ENCODE measurements at places on chromosomes 16 and 17.
A peak's percentile ranks its signal among the peaks of the same experiment; 100 is the strongest.

DNA sequence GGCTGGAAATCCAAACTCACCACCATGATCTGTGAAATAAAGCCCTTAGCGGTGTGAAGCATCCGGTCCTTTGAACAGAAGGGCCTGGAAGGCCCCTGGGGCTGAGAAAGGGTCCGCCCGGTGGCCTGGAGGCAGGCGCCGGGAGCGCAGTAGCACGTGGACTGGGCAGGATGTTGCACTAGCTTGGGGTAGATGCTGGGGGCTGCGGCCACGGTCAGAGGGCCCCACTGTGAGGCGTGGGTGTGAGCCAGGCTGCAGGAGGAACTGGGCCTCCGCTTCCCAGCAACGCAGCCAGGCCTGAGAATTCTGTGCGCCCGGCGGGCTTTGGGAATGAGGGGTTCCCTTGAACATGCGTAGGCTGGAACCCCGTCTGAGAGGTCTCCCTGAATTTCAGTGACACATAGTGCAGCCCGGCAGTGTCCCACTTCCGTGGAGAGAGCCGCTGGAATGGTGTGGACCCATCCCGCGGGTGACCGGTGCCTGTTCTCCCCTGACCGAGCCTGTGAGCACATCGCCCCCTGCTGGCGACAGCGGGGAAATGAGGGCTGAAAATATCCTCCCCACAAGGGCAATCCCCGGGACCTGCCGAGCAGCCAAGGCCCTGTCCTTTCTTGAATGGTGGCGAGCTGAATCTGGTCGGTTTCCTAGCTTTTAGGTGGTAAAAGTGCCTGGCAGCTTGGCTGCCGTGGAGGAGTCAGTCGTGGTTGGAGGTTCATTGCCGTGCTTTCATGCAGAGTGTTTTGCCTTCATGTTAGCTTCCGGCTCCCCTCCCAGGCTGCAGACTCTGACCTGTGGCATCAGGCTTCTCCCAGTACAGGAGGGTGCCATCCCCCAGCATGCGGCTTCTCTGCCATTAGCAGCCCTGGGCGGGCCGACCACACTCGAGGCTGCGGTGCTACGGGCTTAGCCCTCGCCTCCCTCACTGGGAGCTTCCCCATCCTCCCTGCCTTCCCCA lies 43.8 kb downstream of the DNAJA2 start:
- DNase-seq: peak; percentile 31

DNA sequence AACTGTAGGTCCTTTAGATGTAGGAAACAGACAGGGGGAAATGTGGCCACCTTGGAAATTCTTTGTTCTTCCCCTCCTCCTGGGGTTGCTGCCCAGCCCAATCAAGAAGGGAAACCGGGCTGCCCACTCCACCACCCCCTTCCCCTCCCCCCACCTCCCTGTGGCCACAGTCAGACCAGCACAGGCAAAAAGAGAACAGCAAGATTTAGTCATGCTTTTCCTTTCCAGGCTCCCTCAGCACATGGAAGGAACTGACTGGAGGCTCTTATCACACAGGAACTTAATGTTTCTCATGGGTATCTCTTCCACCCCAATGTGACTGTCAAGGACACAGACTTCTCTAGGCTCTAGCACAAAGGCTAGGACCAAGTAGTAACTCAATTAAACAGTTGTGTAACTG lies 3.0 kb upstream of the CCL1 start:
- no peak for DNase-seq

- DNase-seq: peak; percentile 77
Measured at GRCh38 chr17:68033636-68034451, 1.7 kb upstream of the KPNA2 start.

GRCh38 chr17:59221159-59221847 lies 992 bp downstream of the GDPD1 start:
- DNase-seq: no peak

GRCh38 chr17:33044771-33045170 lies 53.1 kb downstream of the SPACA3 start:
- no peak for DNase-seq

- DNase-seq: no peak
Measured at GRCh38 chr17:80453998-80454556, 22.3 kb downstream of the NPTX1 start.
